Activated CD4-positive, CD25-positive, alpha-beta regulatory T cell treated with anti-CD3 and anti-CD28 coated beads, Interleukin-2, amount 50 U/mL, for 16 hours (primary cell): ENCODE measurements at places on chromosomes 11 and 22.
A peak's percentile ranks its signal among the peaks of the same experiment; 100 is the strongest.

DNA sequence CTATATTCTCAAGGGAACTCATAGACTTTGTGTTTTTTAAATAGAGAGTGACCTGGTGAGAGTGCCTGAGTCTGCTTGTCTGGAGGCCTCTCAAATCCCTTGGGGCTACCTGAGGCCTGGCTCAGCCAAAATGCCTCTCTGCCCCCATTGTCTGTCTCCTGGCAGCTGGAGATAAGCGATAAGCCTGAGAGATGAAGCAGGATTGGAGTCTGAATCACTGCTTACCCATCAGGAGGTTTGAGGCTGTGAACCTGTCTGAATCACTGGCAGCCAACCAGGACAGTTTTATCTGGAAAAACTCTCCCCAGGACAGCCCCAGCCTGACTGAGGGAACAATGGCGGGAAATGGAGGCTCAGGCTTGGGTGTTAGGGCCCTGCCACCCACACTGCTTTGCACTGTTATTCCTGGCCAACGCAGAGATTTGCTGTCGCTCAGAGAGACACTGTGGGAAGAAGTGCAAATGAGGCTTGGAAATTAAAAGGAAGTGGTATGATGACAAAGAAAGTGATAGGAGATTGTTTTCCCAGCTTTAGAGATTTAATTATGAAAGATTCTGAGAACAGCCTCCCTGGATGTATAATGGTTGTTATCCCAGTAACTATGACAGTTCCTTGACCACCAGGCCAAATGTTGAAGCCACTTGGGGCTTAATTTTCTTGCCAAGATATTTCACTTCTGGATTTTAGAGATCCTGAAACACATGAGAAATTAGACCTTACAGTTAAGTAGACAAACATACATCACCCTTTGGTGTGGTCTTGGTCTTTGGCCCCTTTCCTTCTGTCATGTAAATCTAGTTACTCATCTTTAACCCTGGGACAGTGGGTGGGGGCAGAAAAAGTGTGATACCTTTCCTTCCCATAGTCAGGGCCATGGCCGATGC, 102.1 kb downstream of the RASSF10 start:
- DNase-seq: no peak

- no peak for DNase-seq
Observed at GRCh38 chr11:40797981-40798380, 661.5 kb downstream of the LRRC4C start.

DNA sequence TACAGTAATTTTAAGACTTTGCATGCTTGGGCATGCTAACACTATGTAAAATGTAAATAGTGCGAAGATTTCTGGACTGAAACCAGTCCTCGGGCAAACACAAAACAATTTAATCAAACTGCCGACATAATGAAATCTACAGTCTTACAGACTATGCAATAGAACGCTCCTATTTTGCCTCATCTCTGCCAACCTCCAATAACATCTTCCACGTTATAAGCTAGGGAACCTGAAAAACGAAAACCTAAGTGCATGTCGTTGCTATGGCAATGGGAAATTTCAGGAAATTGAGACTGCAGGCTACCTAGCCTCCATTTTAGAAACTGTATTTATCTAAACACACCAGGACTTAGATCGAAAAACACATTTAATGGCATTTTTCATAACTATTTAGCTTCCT, 1.1 kb downstream of the CSTF3 start:
- no peak for DNase-seq

- DNase-seq: no peak
Observed at GRCh38 chr11:120381401-120381800, 45.2 kb downstream of the ARHGEF12 start.

GRCh38 chr11:536841-537621, at the start of gene LRRC56:
Gene LRRC56, plus strand, starts transcription at chr11:537527. Its CDS starts 3,158 bp downstream, at chr11:540685.
- DNase-seq: peak; percentile 80

- no peak for DNase-seq
Observed at GRCh38 chr11:69298267-69299022, 4.5 kb downstream of the MYEOV start.
